ENCODE measurements at places on chromosomes 16 and 17. TPM values are rescaled to one million over a fixed set of nuclear protein-coding genes. Genes with fewer than 3 reads are reported as not detected.
A peak's percentile ranks its signal among the peaks of the same experiment; 100 is the strongest.

DNA sequence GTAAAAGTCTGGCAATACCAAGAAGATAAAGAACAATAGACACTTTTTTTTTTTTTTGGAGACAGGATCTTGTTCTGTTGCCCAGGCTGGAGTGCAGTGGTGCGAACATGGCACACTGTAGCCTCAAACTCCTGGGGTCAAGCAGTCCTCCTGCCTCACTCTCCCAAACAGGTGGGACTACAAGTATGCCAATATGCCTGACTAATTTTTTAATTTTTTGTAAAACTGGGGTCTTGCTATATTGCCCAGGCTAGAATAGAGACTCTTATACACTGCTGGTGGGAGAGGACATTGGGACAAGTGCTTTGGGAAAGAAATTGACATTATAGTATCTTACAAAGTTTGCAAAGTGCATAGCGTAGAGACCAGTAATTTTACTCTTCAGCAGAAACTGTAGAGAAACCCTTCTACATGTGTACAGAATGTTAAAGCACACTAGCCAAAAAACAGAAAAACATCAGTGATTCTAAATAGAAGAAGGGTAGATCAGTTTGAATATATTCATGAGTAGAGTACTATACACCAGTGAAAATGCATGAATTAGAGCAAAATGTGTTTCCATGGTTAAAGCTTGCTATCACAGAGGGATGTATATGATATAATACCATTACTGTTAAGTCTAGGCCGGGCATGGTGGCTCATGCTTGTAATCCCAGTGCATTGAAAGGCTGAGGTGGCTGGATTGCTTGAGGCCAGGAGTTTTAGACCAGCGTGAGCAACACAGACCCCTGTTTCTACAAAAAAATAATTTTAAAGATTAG lies 7.0 kb upstream of the EFNB3 start:
- DNase-seq: no peak
- H3K36me3 ChIP-seq: no peaks in the 10 kb centered on the region
- no peaks in the 10 kb centered on the region for H3K4me1 ChIP-seq
- H3K27me3 ChIP-seq: no peaks in the 10 kb centered on the region
- H3K27ac ChIP-seq: no peak overlapping the region
- H3K4me3 ChIP-seq: no peak overlapping the region

DNA sequence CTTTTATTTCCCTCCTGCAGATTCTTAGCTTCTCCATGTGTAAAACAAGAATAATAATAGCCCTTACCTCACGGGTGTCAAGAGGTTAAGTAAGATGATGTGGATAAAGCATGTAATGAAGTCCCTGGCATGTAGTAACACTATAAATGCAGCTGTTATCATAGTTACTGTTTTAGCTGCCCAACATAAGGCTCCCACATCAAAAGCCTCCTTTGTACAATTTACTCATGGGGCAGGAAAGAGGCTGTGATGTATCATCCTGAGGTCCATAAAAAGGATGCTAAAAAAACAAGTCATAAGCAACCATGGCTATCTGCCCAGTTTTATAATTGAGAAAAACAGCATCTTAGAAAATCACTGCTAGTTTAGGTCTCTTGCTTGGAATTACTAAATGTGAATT lies 339.7 kb downstream of the CA10 start:
- H3K36me3 ChIP-seq: no peaks in the 10 kb centered on the region
- no peak for DNase-seq
- no peaks in the 10 kb centered on the region for H3K27me3 ChIP-seq
- H3K27ac ChIP-seq: no peak overlapping the region
- H3K4me3 ChIP-seq: no peak overlapping the region
- no peaks in the 10 kb centered on the region for H3K4me1 ChIP-seq

- no peaks in the 10 kb centered on the region for H3K27me3 ChIP-seq
- no peak overlapping the region for H3K4me3 ChIP-seq
- no peaks in the 10 kb centered on the region for H3K4me1 ChIP-seq
- no peak for DNase-seq
These were observed 22.3 kb downstream of the CAPNS2 start for GRCh38 chr16:55588799-55589198.

- H3K4me3 ChIP-seq: no peak overlapping the region
- H3K36me3 ChIP-seq: no peaks in the 10 kb centered on the region
- no peaks in the 10 kb centered on the region for H3K27me3 ChIP-seq
These were observed 12.5 kb downstream of the EPN2 start for GRCh38 chr17:19249681-19250080.

DNA sequence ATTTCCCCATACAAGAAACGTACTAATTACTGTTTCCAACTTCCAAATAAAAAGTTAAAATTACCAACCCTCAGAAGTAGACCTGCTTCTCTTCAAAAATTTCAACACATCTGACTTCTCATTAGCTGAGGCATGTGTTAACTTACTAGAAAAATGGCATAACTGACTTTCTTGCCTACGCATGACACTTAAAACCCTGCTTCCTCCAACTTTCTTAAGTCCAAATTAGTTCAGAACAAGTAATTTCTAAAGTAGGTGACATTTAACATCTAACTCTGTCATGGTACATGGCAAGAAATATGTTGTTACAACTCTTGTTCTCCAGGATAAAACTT lies 6.7 kb downstream of the USP7 start:
- H3K27me3 ChIP-seq: no peaks in the 10 kb centered on the region
- no peaks in the 10 kb centered on the region for H3K36me3 ChIP-seq
- no peak overlapping the region for H3K27ac ChIP-seq
- DNase-seq: no peak
- H3K4me3 ChIP-seq: no peak overlapping the region

- no peaks in the 10 kb centered on the region for H3K27me3 ChIP-seq
- peak overlapping the region; percentile 92 for H3K4me3 ChIP-seq
- peaks cover 18% of the 10 kb centered on the region for H3K4me1 ChIP-seq
These were observed 520 bp downstream of the JPT2 start for GRCh38 chr16:1678500-1679098.

DNA sequence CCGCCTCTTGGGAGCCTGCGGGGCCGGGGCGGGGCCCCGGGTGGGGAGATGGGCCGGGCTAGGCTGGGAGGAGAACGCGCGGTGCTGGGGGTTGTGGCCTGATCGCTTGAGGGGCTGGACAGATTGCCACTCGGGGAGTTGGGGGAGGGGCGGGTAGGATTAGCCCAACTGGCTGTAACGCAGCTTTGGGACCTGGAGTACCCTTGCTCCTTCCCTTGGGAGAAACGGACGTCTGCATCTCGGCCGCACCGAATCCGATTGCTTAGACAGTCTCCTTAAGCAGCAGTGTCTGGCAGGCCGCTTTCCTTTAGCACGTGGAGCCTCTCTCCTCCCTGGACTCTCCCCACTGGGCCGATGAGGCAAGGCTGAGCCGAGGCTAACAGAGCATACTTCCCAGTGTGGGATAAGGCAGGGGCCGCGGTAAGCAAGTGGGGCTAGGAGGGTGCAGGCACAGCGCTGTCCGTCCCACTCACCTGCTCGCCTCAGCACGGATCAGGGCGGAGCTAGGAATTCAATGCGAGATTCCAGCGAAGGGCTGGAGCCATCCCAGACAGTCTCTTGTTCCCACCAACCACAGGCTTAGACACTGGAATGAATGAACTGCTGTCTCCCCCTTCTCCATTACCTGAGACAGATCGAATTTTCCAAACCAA lies 540 bp upstream of the ACLY start:
- H3K36me3 ChIP-seq: peaks cover 4% of the 10 kb centered on the region
- H3K4me1 ChIP-seq: peaks cover 22% of the 10 kb centered on the region
- no peak for DNase-seq
- H3K4me3 ChIP-seq: peak overlapping the region; percentile 55
- peak overlapping the region; percentile 93 for H3K27ac ChIP-seq

- H3K27ac ChIP-seq: no peak overlapping the region
- H3K27me3 ChIP-seq: no peaks in the 10 kb centered on the region
- H3K4me1 ChIP-seq: no peaks in the 10 kb centered on the region
- peaks cover 2% of the 10 kb centered on the region for H3K36me3 ChIP-seq
- no peak for DNase-seq
These were observed 21.9 kb downstream of the ZNF750 start for GRCh38 chr17:82817947-82818346.

- no peak for DNase-seq
- H3K27ac ChIP-seq: no peak overlapping the region
- no peaks in the 10 kb centered on the region for H3K4me1 ChIP-seq
- no peak overlapping the region for H3K4me3 ChIP-seq
- H3K36me3 ChIP-seq: no peaks in the 10 kb centered on the region
These were observed 12.8 kb downstream of the ZNF668 start for GRCh38 chr16:31061126-31061812.

DNA sequence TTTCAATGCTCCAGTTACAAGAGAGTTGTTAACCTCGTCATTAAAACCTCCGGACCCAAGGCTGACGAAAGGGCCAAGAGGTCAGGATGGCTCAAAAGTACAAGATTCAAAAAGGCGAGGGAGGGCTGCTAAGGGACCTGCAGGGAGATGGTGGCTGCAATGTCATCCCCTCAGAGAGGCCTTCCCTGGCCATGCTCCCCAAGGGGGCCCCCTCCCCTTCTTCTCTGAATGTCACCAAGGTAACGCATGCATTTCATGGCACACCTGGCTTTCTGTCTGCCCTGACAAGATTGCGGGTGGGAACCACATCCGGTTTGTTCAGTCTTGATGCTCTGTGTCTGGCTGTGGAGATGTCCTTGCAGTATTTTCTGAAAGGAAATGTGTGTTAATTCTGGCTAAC lies 89.9 kb downstream of the C16orf78 start:
- H3K27me3 ChIP-seq: no peaks in the 10 kb centered on the region
- DNase-seq: no peak
- H3K4me1 ChIP-seq: no peaks in the 10 kb centered on the region
- H3K36me3 ChIP-seq: no peaks in the 10 kb centered on the region
- no peak overlapping the region for H3K27ac ChIP-seq

DNA sequence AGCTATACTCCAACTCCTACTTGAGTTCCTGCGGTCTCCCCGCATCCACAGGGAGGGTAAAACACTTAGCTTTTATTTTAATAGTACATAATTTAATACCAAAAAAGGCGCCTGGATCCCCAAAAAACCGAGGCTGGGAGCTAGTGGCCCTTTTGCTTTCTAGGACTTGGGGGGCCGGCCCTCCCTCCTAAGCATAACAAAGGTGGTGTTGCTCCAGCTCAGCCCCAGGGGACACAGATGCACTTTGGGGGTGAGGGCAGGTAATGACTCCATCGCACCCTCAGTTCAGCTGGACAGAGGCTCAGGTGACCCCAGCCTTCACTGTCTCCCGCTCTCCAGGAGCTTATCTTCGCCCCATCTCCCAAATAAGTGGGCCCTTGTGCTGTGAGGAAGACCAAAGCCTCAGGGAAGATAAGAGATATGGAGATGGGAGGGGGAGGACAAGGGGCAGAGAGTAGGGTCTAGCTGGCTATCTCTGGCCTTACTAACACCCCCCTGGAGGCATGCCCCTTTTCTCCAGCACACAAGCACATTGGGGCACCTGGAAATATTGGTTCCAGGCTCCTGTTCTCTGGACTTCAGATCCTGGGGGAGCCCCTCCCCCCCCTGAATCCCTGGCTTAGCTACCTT lies 2.8 kb upstream of the NHERF1 start:
- peaks cover 26% of the 10 kb centered on the region for H3K4me1 ChIP-seq
- no peaks in the 10 kb centered on the region for H3K27me3 ChIP-seq
- H3K27ac ChIP-seq: no peak overlapping the region

GRCh38 chr17:34756637-34757021 lies 177.2 kb downstream of the TMEM132E start:
- no peak overlapping the region for H3K27ac ChIP-seq
- H3K4me1 ChIP-seq: no peaks in the 10 kb centered on the region
- no peak overlapping the region for H3K4me3 ChIP-seq

GRCh38 chr17:63445954-63446752 lies at the start of gene CYB561:
Gene CYB561 (minus strand): TSS chr17:63446306. CDS start chr17:63437547, 8,759 bp downstream.
- no peaks in the 10 kb centered on the region for H3K27me3 ChIP-seq
- H3K27ac ChIP-seq: peak within 1 kb of the TSS; percentile 79
- H3K4me1 ChIP-seq: peaks cover 27% of the 10 kb centered on the region
- peak within 1 kb of the TSS; percentile 71 for H3K4me3 ChIP-seq

DNA sequence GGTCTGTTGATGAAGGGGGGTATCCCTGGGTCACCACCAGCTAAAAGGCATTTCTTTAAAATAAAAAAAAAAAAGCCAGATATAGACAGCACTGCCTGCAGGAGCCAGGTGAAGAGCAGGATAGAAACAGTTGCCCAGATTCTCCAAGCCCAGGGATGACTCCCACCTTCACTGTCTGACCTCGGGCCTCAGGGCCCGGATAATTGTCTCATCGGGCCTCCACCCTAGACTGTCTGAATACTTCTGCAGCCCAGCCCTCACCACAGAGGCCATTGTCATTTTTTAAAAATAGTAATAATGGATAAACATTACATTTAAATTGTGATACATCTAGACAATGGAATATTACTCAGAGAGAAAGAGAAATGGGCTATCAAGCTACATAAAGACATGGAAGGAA lies 92.8 kb upstream of the TNRC6C start:
- H3K27ac ChIP-seq: no peak overlapping the region
- H3K36me3 ChIP-seq: no peaks in the 10 kb centered on the region
- DNase-seq: no peak
- H3K4me1 ChIP-seq: no peaks in the 10 kb centered on the region
- no peak overlapping the region for H3K4me3 ChIP-seq

DNA sequence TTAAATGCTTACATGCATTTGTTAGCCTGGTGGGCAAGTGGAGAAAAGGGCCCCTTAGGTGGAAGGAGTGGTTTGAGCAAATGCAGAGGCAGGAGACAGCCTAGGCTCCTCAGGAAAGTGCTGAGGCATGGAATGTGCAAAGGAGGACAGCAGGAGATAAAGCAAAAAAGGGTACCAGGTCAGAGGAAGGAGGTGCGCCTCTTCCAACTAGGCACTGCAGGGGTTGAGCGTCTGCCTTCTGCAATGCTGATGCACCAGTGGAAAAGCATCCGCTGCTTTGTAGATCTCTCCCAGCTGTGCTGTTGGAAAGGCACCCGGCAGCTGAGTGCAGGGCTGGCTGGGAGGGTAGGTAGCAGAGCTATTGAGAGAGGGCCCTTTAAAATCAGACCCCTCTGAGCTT lies 287.0 kb upstream of the XYLT1 start:
- no peaks in the 10 kb centered on the region for H3K36me3 ChIP-seq
- H3K27me3 ChIP-seq: no peaks in the 10 kb centered on the region
- DNase-seq: no peak
- H3K27ac ChIP-seq: no peak overlapping the region

KNOP1 gene
- 70.1 TPM for total RNA-seq

CCDC200 gene
- total RNA-seq: not detected

SLC52A1 gene
- 0.54 TPM for total RNA-seq

GPR179 gene
- 0.03 TPM for total RNA-seq

PYDC1 gene
- total RNA-seq: not detected

ATAD5 gene
- total RNA-seq: 11.5 TPM

KCNJ16 gene
- not detected for total RNA-seq

GCGR gene
- total RNA-seq: 1.6 TPM
